ENCODE measurements at places on chromosomes 11 and 22.

- DNase-seq, result no peak
Measured at GRCh38 chr22:49424893-49425270, 402.8 kb downstream of the BRD1 start.

- DNase-seq, result no peak
Measured at GRCh38 chr11:74909385-74909784, 39.5 kb downstream of the XRRA1 start.

DNA sequence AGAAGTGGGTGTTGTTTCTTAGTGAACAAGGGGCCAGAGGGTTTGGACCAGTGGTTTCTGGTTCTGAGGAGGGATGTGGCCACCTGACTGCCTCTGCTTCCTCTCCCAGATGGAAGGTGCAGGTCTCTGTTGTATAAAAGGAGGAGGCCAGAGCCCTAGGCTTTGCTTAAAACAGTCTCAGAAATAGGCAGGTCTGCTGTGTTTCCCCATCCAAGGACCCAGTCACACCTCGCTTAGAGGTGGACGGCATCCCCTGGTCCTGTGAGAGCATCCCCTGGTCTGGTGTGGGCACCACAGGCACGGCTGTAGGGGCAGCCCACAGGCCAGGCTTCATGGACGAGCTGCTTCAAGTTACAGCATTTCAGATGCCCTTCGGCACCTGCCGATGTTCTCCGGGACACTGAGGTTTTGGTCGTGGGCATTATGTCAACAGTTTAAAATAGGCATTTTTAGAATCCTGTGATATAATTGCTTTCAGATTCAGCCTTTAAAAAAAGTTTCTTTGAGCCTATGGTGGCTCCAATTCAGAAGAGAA is 45.7 kb upstream of the SHANK2 start:
- DNase-seq, result no peak

- no peak for DNase-seq
Measured at GRCh38 chr11:74283580-74284180, 27.8 kb downstream of the P4HA3 start.

DNA sequence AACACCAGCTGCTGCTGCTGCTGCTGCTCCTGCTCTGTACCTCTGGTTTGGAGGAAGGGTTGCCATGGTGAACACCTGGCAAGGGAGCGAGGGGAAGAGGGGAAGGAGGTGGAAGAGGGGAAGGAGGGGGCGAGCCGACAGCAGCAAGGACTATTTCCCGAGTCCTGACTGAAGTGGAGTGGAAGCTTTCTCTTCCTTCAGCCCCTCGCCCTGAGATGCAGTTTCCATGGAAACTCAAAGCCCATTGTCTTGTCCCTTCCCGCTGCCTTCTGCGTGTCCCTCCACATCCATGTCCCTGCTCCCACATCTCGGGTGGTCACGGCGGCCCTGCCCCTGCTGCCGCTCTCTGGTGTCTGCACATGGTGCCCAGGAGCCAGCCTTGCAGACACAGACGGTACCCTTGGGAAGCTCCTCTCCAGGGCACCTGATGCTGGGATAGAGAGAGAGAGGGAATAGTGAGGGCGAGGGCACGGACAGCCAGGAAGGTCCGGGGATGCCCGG is 28.6 kb downstream of the FAM83F start:
- DNase-seq, result no peak

- DNase-seq, result no peak
Measured at GRCh38 chr11:298406-299065, 790 bp downstream of the IFITM5 start.

DNA sequence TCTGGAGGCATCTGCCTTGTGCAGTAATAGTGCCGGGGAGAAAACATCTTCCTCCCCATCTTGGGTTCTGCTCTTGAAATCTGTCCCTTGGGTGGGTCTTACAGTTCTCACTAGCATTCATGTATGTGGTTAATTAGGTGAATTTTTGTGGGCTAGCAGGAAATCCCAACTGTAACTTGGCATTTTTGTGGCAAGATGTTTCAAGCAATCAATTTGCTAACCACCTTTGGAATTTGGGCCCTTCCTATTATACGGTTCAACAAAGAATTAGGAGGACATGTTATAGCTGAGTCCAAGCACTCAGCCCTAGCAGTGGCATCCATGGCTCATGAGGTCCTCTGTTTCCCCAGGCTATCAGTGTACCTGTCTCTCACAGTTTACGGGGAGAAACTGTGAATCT is 89.1 kb upstream of the MTNR1B start:
- peak; percentile 86 for DNase-seq

GRCh38 chr11:126603486-126603885 is 248.0 kb downstream of the ST3GAL4 start:
- no peak for DNase-seq

- DNase-seq, result no peak
Measured at GRCh38 chr22:37133304-37134018, 16.3 kb downstream of the IL2RB start.

- no peak for DNase-seq
Measured at GRCh38 chr11:128179039-128179438, 408.3 kb downstream of the ETS1 start.

GRCh38 chr22:49826603-49827270 is 936 bp downstream of the BRD1 start:
- peak; percentile 25 for DNase-seq

DNA sequence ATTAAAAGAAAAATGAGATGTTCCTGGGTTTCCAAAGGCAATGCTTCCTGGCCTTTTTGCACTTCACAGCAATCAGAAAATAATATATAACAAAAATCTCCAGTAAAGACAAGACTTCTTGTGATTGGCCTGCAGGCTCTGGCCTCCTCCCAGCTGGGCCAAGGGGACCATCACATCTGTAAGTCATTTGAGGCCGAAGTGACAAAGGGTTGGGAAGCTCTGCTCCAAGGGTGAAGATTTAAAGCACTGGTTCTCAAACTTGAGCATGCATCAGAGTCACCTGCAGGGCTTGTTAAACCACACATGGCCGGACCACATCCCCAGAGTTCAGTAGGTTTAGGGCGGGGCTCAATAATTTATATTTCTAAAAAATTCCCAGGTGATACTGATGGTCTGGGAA is 32.1 kb downstream of the ARFGAP2 start:
- no peak for DNase-seq

Measured in fibroblast of skin of scalp (primary cell).